ENCODE measurements at places on chromosomes 4 and X.

DNA sequence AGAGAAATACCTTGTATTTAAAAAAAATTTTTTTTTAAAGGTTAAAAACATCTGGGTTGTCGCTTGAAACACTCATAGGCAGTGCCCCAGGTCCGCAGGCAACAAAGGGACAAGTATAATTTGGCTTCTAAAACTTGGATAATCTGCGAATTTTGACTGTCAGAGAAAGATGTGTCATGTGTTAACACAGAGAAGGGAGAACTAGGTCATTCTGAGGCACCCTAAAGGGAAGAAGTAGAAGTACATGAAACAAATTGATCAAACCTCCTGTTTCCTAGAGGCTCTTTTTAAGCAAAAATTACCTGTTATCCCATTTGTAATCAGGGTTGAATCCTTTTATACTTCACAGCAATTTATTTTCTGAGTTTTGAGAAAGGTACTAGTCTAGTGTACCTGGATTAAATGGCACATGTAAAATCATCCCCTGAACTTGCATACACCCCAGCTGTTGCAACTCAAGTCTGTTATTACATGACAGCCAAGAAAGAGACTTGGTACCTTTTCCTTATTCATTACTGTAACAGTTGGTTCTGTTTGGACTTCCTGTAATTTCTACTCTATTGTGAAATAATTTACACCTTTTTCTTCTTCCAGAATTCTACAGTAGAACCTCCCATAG lies 1.7 kb downstream of the SRD5A3 start:
- no peak for DNase-seq

DNA sequence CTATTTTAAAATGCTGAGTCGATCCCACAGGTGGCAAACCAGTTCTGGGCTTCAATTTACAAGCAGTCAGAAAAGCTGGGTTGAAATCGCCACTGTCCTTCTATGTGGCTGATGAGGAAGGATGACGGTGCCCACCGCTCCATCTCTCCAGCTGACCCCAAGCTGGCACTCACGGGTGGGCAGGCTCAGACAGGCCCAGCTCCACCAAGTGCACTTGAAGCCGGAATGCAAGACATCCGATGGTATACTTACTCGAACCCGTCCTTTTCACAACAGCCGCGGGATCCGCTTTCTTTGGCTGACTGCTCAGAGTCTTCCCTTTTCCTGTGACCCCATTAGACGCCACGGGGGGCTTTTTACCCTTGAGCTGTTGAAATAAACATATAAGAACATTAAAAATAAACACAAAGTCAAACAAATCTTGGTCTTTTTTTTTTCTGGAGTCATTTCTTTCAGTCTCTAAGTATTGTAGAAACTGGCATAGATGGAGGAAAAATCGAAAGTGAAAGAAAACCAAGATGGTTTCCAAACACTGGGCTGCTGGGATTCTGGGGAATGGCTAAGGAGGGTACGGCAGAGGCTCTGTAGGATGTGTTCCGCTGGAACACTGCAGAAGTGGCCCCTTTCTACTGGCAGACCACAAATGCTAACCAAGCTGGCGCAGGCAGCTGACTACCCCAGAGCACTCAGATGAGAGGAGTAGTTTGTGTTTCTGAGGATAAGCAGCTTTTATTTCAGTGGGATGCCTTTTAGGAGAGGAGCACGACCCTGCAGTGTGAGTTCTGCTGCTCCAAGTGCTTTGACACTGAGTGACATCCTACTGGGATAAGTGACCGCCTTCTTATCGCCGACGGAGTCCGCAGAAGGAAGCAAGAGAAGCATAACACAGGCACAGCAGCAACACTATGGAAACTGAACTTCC lies 160.9 kb downstream of the AFAP1 start:
- DNase-seq = no peak

DNA sequence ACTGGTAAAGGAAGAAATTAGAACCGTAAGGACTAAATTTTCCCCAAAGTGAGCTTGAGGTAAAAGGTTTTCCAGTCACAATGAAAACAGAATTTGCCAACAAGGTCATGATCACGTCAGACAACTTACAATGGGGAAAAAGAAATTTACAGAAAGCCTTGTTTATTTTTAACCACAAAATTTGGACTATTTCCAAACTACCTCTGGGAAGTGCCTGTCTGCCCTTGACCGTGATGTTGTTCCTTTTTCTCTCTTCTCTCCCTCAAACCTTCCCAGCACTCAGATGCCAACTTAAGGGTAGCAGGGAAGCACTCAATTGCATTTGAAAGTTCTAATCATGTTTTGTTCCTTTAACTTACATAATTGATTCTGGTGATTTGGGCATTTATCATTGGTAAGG lies 32.5 kb downstream of the MEPE start:
- DNase-seq = no peak

GRCh38 chr4:142776026-142776425 lies 70.1 kb downstream of the INPP4B start:
- DNase-seq = no peak

DNA sequence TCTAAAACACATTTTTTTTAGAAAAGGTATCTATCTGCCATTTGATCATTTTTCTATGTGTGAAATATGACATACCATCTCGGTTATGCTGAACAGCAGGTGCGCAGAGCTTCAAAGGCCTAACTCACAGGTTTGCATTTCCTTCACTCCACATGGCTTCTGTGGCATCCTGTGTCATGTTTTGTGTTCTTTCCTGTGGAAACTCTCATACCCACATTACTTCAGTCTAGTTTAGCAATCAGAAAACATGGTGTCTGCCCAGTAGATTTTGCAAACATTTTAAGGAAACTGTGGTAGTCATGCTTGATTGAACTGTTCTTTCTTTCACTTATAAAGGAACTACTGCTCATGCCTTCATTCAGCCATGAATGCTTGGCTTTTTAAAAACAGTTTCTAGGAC lies 11.3 kb upstream of the ARAP2 start:
- peak; percentile 48 for DNase-seq

GRCh38 chr4:163350672-163351071 lies 7.0 kb downstream of the NPY5R start:
- no peak for DNase-seq

GRCh38 chr4:169530048-169530447 lies 82.3 kb downstream of the NEK1 start:
- DNase-seq = no peak

- no peak for DNase-seq
Measured at GRCh38 chrX:41695426-41695825, 6.7 kb downstream of the GPR34 start.

GRCh38 chr4:39324446-39324845 lies 41.7 kb downstream of the RFC1 start:
- DNase-seq = no peak

DNA sequence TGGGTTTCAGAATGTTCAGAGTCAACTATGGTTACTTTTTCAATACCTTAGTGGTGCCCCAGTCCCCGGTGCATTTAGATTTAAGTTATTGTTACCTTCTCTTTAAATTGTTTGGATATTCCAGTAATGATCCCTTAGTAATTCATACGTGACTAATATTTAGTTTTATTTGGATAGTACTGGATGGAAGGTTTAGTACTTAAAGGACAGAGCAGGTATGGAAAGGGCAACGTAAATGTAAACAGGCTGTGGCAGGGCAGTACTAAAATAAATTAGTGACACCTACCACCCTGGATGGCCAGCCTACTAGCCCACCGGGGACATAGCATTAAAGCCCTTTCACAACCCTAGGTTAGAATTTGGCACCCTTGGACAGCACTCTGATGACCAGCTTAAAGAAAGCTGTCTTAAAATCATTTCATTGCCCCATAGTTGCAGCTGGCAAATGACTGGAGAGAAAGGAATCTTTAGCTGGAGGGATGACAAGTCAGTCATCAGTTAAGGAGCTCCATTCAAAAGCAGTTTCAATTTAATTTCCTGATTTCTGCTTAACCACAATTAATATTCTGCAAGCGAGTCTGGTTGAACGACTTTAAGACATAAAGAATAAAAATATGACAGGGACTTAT lies 16.4 kb downstream of the PLP1 start:
- DNase-seq = no peak

DNA sequence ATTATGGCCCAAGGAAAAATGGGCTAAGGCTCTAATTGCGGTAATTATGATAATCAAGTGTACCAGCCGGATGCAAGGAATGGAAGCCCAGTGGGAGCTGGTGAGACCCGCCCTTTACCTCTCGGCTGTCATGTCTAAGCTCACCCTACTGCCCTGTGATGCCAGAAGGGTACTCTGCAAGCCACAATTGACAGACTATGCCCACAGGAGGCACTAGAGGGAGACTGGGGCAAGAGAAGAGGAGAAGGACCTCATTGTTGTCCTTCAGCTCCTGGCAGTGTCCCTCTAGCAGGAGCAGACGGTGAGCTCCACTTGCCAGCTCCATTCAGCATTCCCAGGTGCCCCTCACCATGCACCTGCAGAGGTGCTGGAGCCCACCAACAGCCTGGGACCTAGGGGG lies 141.8 kb downstream of the SMIM20 start:
- no peak for DNase-seq

- DNase-seq = no peak
Measured at GRCh38 chrX:153533091-153533490, 15.6 kb downstream of the ATP2B3 start.

GRCh38 chrX:94401426-94401825 lies 727.4 kb downstream of the FAM133A start:
- DNase-seq = no peak

GRCh38 chr4:6826781-6827508 lies 44.4 kb downstream of the KIAA0232 start:
- no peak for DNase-seq

DNA sequence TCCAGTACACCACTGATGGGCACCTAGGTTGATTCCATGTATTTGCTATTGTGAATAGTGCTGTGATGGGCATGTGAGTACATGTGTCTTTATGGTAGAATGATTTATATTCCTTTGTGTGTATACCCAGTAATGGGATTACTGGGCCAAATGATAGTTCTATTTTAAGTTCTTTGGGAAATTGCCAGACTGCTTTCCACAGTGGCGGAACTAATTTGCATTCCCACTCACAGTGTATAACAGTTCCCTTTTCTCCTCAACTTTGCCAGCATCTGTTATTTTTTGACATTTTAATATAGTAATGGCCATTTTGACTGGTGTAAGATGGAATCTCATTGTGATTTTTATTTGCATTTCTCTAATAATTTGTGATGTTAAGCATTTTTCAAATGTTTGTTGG lies 25.9 kb downstream of the CC2D2A start:
- no peak for DNase-seq

All from HL-60 (cell line).